Central memory CD8-positive, alpha-beta T cell (primary cell): ENCODE measurements at places on chromosomes 5 and 9.

- no peak for DNase-seq
- H3K36me3 ChIP-seq = peaks cover 29% of the 10 kb centered on the region
- H3K4me3 ChIP-seq = no peak overlapping the region
- H3K4me1 ChIP-seq = peaks cover 6% of the 10 kb centered on the region
- H3K27me3 ChIP-seq = no peaks in the 10 kb centered on the region
Observed at GRCh38 chr9:124887832-124888231, 25.9 kb downstream of the ARPC5L start.

- H3K36me3 ChIP-seq = peaks cover 39% of the 10 kb centered on the region
- H3K4me3 ChIP-seq = peak overlapping the region; percentile 69
- peak overlapping the region; percentile 12 for H3K27ac ChIP-seq
- no peaks in the 10 kb centered on the region for H3K27me3 ChIP-seq
- peak; percentile 80 for DNase-seq
Observed at GRCh38 chr5:141512390-141512910, 23.6 kb downstream of the PCDHGC5 start.

DNA sequence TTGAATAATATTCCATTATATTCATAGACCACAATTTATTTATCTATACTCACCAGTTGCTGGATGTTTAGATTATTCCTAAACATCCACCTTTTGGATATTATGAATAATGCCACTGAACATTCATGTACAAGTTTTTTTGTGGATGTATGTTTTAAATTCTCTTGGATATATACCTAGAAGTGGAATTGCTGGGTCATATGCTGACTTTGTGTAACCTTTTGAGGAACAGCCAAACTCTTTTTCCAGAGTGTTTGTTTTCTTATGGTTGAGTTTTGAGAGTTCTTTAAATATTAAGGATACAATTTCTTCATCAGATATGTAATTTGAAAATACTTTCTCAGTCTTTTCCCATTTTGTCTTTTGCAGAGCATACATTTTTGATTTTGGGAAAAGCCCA lies 2.7 kb downstream of the VPS13A start:
- peaks cover 7% of the 10 kb centered on the region for H3K36me3 ChIP-seq
- peaks cover 31% of the 10 kb centered on the region for H3K4me1 ChIP-seq
- peak overlapping the region; percentile 95 for H3K4me3 ChIP-seq
- DNase-seq = no peak
- H3K27me3 ChIP-seq = no peaks in the 10 kb centered on the region
- no peak overlapping the region for H3K27ac ChIP-seq

DNA sequence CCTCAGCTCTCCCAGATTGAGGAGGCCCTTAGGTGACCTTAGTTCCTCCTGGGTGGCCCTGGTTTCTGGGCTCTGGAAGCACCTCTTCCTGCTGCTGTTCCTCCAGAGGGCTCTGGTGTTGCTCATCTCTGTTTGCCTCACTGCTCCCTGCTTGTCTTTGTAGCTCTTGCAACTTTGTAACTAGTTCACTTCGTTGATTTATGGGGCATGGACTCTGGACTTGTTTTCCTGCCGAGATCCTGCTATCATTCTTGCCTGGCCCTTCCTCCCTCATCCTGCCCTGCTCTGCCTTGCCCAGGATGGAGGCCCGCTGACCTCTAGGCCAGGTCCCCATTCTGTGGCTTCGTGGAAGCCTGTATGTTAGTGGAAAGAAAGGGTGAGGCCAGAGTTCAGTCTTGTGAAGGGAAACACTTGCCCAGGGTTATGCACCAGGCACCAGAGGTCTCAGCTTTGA lies 169.3 kb downstream of the MACROH2A1 start:
- no peak overlapping the region for H3K4me3 ChIP-seq
- no peaks in the 10 kb centered on the region for H3K36me3 ChIP-seq
- H3K4me1 ChIP-seq = no peaks in the 10 kb centered on the region
- peaks cover 28% of the 10 kb centered on the region for H3K27me3 ChIP-seq

DNA sequence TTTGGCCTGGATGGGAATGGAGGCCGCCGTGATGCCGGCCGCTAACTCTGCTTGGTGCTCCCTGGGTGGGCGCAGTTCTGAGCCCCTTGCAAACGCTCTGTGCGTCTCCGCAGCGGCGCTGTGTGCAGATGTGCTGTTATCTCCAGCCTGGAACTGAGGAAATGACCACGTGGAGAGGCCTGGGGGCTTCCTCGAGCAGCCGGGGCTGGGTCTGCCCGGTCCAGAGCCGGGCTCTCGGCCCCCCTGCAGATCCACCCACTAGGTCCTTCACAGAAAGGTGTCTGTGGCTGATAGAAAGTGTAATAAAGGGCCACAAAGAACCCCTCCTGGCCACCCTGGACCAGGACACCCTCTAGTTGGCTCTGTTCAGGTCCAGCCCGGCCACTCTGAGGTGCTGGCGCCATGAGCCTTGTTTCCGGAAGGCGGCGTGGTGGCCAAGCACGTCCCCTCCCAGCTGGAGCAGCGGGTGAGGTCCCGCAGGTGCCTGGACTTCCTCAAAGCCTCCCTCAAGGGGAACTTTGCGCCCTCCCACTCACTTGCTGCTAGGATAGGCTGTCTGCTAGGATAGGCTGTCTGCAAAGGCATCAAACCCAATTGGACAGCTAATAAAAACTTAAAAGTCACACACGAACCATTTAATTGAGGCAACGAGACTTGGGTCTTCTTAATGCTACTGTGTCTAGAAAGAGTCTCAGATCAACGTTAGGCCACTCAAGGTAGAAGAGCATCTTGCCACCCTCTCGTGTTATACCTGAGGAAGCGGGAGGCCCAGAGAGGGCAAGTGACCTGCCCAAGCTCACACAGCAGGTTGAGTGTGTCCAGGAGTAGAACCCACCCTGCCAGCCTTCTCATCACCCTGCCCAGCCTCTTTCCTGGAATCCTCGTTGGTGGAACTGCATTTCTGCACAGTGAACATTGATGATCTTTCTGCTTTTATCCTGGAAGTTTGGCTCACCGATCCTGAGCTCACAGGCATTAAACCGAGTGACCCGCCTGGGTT lies 109.3 kb upstream of the FCN2 start:
- H3K27me3 ChIP-seq = peaks cover 9% of the 10 kb centered on the region
- no peak overlapping the region for H3K27ac ChIP-seq
- no peaks in the 10 kb centered on the region for H3K36me3 ChIP-seq
- H3K4me3 ChIP-seq = no peak overlapping the region
- DNase-seq = no peak

GRCh38 chr9:133727876-133728441 lies 10.2 kb downstream of the SARDH start:
- H3K36me3 ChIP-seq = peaks cover 1% of the 10 kb centered on the region
- peaks cover 6% of the 10 kb centered on the region for H3K4me1 ChIP-seq
- peaks cover 9% of the 10 kb centered on the region for H3K27me3 ChIP-seq
- H3K4me3 ChIP-seq = no peak overlapping the region

GRCh38 chr5:109660301-109660700 lies 29.4 kb upstream of the MAN2A1 start:
- H3K4me3 ChIP-seq = no peak overlapping the region
- H3K36me3 ChIP-seq = no peaks in the 10 kb centered on the region
- H3K27ac ChIP-seq = no peak overlapping the region
- H3K27me3 ChIP-seq = peaks cover 24% of the 10 kb centered on the region
- DNase-seq = no peak

GRCh38 chr9:121353241-121354061 lies 16.6 kb downstream of the STOM start:
- peak overlapping the region; percentile 39 for H3K27ac ChIP-seq
- H3K36me3 ChIP-seq = peaks cover 54% of the 10 kb centered on the region
- H3K4me1 ChIP-seq = peaks cover 67% of the 10 kb centered on the region
- DNase-seq = peak; percentile 28

DNA sequence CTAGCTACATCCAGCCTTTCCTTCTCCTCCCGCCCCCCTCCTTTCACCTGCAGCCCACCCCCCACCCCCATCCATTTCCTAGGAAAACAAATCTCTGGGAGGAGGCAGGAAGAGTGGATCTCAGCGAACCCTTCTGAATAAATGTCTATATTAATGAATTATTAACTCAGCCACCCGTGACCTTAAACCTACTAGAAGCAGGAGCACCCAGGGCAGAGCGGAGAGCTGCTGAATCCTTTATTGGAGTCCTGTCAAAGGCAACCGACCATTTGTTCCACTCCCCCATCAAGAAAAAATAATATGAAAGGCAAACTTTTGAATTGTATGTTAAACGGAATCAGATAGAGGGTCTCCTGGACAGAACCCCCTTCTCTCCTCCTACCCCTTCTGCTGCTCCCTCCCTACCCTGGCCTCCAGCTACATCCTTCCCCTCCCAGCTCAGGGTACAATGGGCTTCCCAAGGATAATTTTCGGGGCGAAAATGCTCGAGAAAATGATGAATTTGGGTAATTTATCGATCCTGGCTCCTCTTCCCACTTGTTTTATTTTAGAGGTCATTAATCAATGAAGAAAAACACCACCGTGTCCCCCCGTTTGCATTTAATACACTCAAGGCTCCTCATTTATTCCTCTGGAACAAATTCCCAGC lies 3.3 kb upstream of the PRDM6 start:
- no peak overlapping the region for H3K4me3 ChIP-seq
- no peak overlapping the region for H3K27ac ChIP-seq
- DNase-seq = no peak
- H3K4me1 ChIP-seq = peaks cover 8% of the 10 kb centered on the region

GRCh38 chr9:113573959-113574352 lies 110.4 kb downstream of the RGS3 start:
- peak overlapping the region; percentile 87 for H3K27ac ChIP-seq
- no peak for DNase-seq
- H3K4me3 ChIP-seq = no peak overlapping the region
- H3K36me3 ChIP-seq = peaks cover 4% of the 10 kb centered on the region

GRCh38 chr9:18394847-18395351 lies 79.1 kb upstream of the ADAMTSL1 start:
- H3K27me3 ChIP-seq = no peaks in the 10 kb centered on the region
- H3K4me1 ChIP-seq = no peaks in the 10 kb centered on the region
- H3K27ac ChIP-seq = no peak overlapping the region

GRCh38 chr9:17986595-17986994 lies 407.7 kb downstream of the SH3GL2 start:
- no peaks in the 10 kb centered on the region for H3K27me3 ChIP-seq
- H3K4me3 ChIP-seq = no peak overlapping the region
- H3K4me1 ChIP-seq = no peaks in the 10 kb centered on the region
- no peaks in the 10 kb centered on the region for H3K36me3 ChIP-seq

DNA sequence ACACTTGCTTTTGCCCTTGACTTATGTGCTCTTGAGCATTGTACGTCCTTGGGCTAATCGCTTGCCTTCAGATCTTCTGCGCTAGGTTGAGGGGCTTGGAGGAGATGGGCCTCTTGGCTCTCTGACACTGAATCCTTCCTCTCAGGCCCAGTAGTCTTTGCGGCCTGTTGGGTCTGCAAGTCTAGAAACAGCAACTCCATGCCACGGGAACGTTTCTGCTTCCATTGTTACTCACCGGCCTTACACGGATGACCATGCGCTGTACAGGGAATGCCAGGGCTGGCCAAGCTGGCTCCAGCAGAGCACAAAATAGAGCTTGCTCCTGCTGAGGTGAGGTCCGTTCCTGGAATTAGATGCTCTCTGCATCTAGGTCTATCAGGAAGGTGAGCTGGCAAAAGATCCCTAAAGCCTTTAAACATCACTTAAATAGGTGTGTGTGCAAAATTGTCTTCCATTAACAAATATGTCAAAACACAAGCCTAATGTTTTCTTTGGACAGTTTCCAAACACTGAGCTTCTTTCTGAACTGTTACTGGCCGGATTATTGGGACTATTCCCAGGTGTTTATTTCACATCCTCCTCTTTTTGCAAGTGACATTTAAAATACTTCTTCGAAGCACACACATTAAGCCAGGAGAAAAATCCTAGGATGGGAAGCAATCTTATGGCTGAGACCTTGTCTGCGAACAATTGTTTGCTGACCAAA lies 29.7 kb downstream of the DAPK1 start:
- H3K27me3 ChIP-seq = no peaks in the 10 kb centered on the region
- no peak for DNase-seq
- no peaks in the 10 kb centered on the region for H3K4me1 ChIP-seq
- no peak overlapping the region for H3K27ac ChIP-seq
- no peak overlapping the region for H3K4me3 ChIP-seq

- peak overlapping the region; percentile 66 for H3K4me3 ChIP-seq
- DNase-seq = no peak
- H3K36me3 ChIP-seq = peaks cover 2% of the 10 kb centered on the region
- H3K27me3 ChIP-seq = peaks cover 52% of the 10 kb centered on the region
Observed at GRCh38 chr9:129567842-129568559, 52.9 kb downstream of the C9orf50 start.

GRCh38 chr5:156584871-156585270 lies 257.9 kb downstream of the SGCD start:
- no peaks in the 10 kb centered on the region for H3K4me1 ChIP-seq
- no peak overlapping the region for H3K27ac ChIP-seq
- no peak for DNase-seq
- H3K27me3 ChIP-seq = peaks cover 52% of the 10 kb centered on the region
- H3K36me3 ChIP-seq = no peaks in the 10 kb centered on the region

DNA sequence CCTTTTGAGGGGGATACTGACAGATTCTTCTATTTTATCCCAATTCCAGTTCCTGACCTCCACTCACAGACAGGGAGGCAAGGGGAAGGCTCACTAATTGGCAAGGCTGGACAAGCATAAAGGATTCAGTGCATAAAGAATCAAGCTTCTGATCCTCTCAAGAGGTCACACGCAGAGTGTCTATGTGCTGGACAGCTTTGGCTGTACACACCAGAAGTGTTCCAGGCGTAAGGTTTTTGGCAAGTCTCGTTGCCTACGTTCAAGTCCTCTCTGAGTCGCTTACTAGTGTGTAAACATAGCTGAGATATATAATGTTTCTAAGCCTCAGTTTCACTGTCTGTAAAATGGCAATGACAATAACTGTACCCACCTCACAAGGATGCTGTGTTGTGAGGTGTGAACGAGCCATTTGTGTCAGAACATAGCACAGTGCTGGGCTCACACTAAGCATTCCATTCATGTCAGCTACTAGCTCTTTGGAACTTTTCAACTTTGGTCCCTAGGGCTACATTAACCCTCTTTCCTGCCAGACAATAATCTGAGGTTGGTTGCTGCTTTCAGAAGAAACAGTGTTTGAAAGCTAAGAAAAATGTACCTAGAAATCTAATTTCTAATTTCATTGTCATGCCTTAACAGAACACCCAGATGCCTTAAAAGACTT lies 52.1 kb downstream of the PALM2AKAP2 start:
- peaks cover 52% of the 10 kb centered on the region for H3K27me3 ChIP-seq
- DNase-seq = no peak
- H3K4me1 ChIP-seq = no peaks in the 10 kb centered on the region
- H3K27ac ChIP-seq = no peak overlapping the region
- no peaks in the 10 kb centered on the region for H3K36me3 ChIP-seq

DNA sequence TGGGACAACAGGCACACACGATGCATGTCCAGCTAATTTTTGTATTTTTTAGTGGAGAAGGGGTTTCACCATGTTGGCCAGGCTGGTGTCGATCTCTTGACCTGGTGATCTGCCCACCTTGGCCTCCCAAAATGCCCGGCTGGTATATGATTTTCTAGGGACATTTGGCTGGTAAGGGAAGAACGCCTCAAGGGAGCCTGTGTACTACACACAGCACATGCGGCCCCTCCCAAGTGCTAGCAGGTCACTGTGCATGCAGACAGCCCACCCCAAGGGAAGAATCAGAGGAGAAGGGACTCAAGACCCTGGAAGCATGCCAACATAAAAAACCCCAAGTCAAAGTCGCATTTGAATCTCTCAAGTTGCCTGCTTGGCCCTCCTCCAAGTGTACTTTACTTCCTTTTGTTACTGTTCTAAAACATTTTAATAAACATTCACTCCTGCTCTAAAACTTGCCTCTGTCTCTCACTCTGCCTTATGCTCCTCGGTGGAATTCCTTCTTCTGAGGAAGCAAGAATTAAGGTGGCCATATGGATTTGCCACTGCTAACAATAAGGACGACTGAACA lies 24.3 kb upstream of the OTULINL start:
- peaks cover 39% of the 10 kb centered on the region for H3K27me3 ChIP-seq
- no peak overlapping the region for H3K4me3 ChIP-seq
- H3K36me3 ChIP-seq = peaks cover 2% of the 10 kb centered on the region
- no peak overlapping the region for H3K27ac ChIP-seq
